ENCODE measurements at places on chromosomes 7 and 10. TPM values are rescaled to one million over a fixed set of nuclear protein-coding genes. Genes with fewer than 3 reads are reported as not detected.

GRCh38 chr10:6536102-6536501, 44.0 kb downstream of the PRKCQ start:
- DNase-seq: no peak

DNA sequence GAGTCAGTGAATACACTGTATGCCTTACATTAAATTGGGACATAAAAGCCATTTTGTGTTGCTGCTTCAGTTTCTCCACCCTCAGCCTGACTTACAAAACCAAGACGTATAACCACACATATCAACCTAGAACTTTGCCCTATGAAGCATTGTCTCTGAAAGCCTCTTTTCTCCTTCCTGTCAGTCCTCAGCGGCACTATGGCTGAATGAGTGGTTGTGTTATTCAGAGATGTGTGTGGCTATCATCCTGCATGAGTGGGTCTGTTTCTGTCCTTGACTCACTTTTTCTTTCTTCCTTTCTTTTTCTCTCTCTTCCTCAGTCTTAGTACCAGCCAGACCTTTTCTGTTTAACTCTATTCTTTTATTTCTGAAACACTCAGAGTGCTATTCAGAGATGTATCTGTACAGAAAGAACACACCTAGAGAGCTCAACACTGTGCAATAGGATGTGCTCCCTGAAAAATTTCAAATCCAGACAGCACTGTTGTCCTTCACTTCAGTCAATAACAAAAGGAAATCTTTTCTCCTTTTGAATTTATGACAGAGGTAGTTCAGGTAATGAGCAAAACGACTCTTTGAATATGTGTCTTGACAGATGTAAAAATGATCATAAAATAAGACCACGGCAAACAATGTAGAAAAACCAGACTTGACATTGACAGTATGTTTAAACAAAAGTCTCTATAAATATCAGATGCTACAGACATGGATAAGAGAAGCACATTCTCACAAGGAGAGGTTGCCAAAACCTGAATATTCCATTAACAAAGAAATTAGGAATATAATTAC, 163.3 kb upstream of the FEZF1 start:
- no peak for DNase-seq

DNA sequence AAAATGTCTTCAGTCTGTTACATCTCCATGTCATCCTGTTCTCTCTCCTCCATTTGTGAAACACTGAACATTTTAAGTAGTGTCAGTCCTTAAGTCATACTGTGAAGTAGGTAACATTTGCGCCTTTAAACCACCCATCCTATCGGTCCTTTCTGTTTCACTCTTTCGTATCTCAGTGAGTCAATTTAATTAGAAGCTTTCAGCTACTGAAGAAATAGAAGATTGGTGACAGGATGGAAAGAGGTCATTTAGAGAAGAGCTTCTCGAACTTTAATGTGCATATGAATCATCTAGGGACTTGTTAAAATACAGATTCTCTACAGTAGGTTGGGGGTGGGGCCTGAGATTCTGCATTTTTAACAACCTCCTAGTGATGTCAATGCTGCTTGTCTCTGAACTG, 113.4 kb downstream of the SRI start:
- DNase-seq: no peak

- no peak for DNase-seq
These were observed 18.5 kb upstream of the SERPINE1 start for GRCh38 chr7:101108330-101108857.

FOXI2 gene
- not detected for total RNA-seq

WNT16 gene
- 0.39 TPM for total RNA-seq

APBB1IP gene
- 0.21 TPM for total RNA-seq

OPN4 gene
- not detected for total RNA-seq

SLC16A9 gene
- total RNA-seq: 0.13 TPM

GRID2IP gene
- 0.13 TPM for total RNA-seq

ZNF425 gene
- 3.0 TPM for total RNA-seq

ITIH2 gene
- total RNA-seq: 0.67 TPM
